ENCODE measurements at places on chromosomes 2 and 18.

- no peak for DNase-seq
Measured at GRCh38 chr18:23526501-23527063, 23.3 kb downstream of the RMC1 start.

- DNase-seq = no peak
Measured at GRCh38 chr2:83470928-83471327, 988.2 kb downstream of the SUCLG1 start.

DNA sequence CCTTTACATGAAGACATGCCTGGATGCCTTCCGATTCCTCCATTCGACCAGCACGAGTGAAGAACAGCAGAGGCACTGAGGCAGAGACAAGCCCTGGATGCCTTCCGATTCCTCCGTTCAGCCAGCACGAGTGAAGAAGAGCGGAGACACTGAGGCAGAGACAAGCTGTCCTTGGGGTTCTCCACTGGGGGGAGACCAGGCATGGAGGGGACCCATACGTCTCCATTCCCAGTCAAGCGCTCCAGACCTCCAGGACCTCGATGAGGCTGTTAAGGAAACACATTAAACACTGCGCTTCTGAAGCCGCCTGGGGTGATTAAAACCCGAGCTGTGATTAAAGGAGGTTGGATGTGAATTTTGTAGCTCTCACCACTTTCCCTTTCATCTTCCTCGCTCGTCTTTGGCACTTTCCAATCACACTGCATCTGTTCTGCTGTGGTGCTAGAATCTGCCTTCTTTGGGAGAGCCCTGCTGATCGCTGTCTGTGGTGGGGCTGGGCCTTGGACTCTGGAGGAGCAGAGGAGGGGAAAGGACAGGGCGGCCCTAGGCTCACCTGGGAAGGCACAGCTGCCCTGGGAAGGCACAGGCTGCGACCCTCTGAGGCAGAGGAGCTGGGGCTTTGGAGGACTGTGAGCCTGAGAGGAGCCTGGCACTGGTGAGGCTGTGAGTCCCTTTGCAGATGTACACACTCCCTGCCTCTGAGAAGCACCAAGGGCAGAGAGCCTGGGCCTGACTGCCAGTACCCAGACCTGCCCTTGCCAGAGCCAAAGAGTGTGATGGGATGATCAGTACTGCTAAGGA, 463.1 kb upstream of the HS6ST1 start:
- no peak for DNase-seq

DNA sequence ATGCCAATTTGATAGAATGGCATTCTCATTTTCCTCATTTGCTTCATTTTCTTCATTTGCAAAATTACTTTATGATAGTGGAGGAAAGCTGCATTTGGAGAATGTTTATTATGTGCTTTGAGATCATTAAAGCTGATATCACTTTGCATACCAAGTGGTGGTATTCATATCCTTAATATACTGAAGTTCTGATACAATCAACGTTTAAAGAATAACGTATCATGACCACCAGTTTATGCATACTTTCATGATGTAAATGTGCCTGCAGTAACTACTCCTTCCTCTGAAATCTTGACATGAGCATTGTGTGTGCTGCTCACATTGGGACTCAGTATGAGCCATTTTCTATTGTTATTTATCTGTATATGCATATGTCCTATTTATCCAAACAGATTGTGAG, 302.1 kb downstream of the ARHGAP15 start:
- DNase-seq = no peak

DNA sequence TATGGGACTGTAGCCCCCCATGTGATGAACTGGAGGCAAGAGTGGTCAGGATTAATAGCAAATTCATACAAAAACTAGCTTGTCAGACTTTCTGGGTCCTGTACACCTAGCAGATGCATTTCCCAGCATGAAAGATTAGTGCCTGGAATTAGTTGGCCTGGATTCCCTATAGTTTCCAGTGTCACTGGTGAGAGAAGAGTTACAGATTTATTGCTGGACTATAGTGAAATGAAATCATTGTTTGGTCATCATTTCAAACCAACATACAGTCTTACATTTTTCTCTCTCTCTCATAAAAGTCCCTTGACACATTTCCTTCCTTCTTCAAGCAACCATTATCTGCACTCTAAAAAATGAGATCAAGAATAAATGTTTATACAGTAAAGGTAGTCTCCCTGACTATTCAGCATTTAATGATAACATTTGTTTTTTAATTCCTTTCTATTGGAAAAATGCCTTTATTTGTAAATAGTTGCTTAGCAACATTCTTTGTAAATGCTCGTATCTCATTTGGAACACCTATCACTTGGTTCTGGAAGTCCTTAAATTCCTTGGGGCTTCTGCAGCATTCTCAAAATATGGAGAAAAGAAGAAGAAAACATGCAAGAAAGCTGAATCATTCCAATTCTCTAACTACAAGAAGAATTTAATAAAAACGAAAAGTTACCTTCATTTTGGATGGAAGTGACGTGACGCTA, 144.4 kb downstream of the MREG start:
- DNase-seq = no peak

GRCh38 chr18:59123588-59124369, 15.9 kb upstream of the SEC11C start:
- no peak for DNase-seq

GRCh38 chr2:38301969-38302702, 74.9 kb downstream of the ATL2 start:
- no peak for DNase-seq

DNA sequence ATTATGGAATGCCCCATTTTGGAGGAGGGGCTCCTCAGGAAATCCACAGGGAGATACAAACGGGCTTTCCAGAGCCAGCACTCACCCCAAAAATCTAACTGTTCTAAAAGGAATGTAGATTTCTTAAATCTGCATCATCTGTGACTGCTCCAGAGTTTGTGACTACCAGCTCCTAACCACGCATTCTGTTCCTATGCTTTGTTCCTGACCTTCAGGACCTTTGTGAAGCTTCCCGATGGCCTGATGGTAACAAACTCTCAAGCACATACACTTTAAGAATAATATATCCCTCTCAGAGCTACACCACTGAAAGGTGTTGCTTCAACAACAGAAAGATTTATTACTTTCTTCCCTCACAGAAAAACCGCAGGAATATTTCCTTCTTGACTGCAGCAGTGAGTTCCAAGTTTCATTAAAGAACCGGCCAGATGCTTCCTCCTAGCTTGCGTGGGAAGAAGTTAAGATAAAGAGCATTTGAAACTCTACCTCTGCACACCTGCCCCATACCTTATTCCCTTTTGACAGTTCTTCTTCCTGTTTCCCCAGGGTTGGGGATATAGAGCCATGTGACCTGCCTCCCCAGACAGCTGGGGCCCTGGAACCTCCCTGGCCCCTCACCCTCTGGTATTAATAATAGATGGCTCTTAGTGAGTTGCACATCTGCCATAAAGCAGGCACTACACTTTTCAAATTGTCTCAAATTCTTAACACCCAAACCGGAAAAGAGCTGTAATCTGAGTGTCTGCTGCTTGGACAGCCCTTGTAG, 40.2 kb upstream of the EML4 start:
- DNase-seq = no peak

DNA sequence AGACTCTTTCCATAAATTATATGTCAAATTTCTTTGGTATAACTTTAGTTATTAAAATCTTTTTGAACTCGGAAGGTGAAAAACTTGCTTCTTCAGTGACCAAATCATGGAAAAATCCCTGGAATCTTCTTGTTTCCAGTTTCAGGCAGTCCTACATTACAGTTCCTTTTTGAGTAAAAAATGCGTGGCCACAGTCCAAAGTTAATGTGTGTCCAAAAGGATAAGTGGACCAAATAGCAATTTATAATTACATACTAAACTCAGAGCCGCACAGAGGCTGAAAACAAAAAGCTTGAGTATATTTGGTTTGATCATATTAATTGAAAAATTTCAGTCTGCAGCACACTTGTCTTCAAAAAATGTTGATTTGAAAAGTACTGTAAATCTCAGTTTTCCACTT, 28.4 kb upstream of the DYNC2LI1 start:
- DNase-seq = no peak

GRCh38 chr2:26580751-26581150, 60.4 kb downstream of the CIB4 start:
- DNase-seq = no peak

GRCh38 chr2:238811293-238811692, 36.6 kb upstream of the TWIST2 start:
- no peak for DNase-seq

DNA sequence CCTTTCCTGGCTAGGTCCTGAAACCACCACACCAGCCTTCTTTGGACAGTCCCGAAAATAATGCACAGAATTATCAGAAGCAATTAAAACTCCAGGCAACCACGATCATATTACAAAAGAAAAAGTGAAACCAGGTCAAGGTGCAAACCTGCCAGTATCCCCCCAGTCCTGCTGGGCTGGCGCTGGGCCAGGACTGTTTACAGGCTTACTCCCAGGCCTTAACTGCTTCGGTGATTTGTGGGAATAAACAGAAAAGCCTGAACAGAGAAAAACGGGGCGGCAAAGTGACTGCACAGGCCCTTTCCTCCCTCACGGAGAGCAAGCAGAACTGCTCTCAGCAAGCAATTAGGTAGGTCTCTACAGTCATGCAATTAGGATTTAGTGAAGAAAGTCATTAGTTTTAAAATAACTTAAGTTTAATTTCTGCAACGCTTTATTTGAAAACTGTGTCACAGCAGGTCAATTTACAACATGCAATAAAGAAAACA, 1.3 kb downstream of the HDAC4 start:
- no peak for DNase-seq

GRCh38 chr2:241898463-241899270, 29.1 kb downstream of the RTP5 start:
- DNase-seq = no peak

GRCh38 chr2:152097290-152097800, 1.5 kb downstream of the CACNB4 start:
- DNase-seq = no peak

- DNase-seq = no peak
Measured at GRCh38 chr2:216133397-216133796, 24.2 kb downstream of the XRCC5 start.

DNA sequence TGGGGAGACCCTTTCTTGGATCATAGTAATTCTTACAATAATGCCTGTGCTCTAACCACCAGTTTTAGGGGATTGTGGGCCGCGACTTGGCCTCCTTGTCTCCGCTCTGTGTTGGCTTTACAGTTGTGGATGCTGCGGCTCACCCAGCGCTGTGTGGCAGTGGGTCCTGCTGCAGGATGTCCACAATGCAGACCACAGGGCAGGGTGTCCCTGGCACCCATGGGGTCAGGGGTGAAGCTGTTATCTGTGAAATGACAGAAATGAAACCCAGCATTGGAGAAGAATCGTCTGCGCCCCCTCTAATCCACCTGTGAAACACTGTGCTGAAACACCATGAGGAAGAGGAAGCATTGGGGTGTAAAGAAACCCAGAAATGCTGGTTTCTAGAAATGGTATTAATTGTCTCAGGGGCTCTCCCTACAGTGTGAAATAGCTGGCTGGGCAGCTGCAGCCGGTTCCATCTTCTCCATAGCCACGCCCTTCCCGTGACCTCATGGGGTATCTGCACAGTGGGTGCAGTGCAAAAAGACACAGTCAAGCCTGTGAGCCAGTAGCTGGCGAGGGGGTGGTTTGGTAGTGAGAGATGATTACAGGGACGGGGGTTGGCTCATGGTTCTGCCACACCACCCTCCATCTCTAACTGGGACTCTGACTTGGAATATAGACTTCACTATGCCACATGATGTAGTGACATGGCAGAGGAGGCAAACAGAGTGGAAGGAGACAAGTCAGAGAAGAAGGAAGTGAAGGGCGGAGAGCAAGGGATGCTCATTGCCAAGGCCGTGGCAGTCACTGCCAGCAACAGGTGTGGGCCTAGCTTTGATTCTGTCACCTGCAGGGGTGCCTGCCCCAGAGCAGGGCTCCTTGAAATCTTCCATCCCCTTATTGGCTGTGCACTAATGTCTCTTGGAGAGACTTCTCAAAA, 16.2 kb downstream of the INPP4A start:
- DNase-seq = peak; percentile 86

GRCh38 chr2:222042666-222043065, 256.1 kb downstream of the PAX3 start:
- DNase-seq = no peak

Data from stimulated activated naive B cell treated with anti-CD40 and anti-IgM and Interleukin-4, amounts not matched to agents 10 μg/mL and 1 μg/mL and 100 μg/mL, for 72 hours (primary cell).